ENCODE measurements at places on chromosomes 2 and 18.
A peak's percentile ranks its signal among the peaks of the same experiment; 100 is the strongest.

- no peak for DNase-seq
Measured at GRCh38 chr18:69617888-69618287, 217.2 kb downstream of the DOK6 start.

DNA sequence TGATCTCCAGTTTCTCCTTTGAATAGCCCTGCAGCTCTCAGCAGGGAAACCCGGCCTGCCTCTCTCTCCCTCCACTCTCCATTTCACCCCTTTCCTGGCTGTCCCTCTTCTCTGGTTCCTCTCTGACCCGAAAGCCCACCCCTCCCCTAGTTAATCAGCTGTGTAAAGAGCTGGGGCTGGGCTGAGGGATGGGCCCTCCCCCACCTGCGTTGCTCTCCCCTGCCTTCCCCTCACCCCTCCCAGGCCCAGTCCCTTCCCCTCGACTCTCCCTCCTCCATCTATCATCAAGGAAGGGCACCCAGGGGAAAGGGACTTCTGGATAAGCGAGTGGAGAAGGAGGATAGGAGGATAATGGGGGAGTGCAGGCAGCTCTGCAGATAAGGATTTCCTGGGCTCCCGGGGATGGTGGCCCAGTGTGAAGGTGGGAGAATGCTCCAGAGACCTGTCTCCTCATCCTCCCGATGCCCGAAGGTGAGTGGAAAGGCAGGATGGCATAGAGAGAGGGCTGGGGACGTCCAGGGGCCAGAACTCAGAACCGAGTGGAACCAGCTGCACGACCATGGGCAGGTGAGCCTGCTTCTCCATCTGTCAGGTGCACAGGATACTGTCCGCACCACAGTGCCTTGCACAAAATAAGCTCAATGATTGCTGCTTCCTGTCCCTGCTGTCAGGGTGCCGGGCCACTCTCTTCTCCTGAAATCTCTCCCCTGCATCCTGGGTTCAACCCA, 12.0 kb downstream of the SLC30A3 start:
- no peak for DNase-seq

GRCh38 chr2:202072737-202073401, at the start of gene KIAA2012:
KIAA2012 (plus strand) TSS chr2:202073255; CDS start chr2:202073628, 373 bp downstream.
- DNase-seq, result no peak

DNA sequence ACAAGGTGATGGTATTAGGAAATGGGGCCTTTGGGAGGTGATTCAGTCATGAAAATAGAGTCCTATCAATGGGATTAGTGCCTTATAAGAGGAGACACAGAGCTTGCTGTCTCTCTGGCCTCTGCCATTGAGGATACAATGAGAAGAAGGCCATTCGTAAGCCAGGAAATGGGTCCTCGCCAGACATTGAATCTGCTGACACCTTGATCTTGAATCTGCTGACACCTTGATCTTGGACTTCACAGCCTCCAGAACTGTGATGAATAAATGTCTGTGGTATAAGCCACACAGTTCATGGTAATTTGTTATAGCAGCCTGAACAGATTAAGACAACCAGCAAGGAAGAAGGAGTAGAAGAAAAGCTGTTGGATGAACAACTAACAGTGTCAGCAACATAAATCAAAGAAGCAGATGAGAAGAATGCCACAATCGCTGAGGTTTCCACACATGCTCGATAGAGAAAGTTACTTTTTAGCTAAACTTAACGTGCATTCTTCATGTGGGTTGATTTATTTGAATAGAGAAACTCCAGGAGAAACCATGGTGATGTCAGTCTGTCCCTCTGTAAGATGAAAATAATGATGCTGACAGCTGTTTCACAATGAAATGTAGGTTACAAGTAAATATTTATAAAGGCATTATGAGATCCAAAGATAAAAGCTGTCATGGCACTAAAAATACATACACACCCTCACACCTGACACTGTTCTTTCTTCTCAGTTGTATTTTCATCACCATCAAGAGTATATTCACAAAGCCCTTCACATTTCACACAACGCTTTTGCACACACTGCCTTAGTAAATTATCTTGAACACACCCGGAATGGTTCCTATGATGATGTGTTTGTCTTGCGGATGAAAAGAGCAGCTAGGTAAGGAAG, 153.7 kb upstream of the NCK2 start:
- DNase-seq, result no peak

GRCh38 chr2:180876506-180876905, 103.9 kb upstream of the UBE2E3 start:
- no peak for DNase-seq

- DNase-seq, result no peak
Measured at GRCh38 chr2:54604871-54605270, 118.6 kb upstream of the EML6 start.

GRCh38 chr2:23637011-23637778, 252.2 kb downstream of the KLHL29 start:
- no peak for DNase-seq

- no peak for DNase-seq
Measured at GRCh38 chr18:74456349-74457042, 612 bp downstream of the DIPK1C start.

DNA sequence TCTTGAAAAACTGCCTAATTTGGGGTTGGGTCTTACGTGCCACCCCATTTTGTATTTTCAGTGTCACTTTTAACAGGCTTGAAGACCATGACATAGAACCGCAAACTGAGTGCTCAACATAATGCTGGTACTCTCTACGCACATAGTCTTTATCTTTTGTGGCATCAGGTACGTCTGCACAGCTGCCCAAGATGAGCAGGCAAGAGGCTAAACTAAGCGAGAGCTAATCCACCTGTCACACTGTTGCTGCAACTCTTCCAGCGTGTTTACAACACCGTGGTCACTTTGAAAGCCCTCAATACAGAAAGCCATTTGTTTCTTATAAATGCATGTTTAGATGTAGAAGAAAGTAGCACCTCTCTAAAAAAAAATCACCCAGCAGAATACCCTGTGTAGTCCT, 270.0 kb upstream of the TCF4 start:
- no peak for DNase-seq

DNA sequence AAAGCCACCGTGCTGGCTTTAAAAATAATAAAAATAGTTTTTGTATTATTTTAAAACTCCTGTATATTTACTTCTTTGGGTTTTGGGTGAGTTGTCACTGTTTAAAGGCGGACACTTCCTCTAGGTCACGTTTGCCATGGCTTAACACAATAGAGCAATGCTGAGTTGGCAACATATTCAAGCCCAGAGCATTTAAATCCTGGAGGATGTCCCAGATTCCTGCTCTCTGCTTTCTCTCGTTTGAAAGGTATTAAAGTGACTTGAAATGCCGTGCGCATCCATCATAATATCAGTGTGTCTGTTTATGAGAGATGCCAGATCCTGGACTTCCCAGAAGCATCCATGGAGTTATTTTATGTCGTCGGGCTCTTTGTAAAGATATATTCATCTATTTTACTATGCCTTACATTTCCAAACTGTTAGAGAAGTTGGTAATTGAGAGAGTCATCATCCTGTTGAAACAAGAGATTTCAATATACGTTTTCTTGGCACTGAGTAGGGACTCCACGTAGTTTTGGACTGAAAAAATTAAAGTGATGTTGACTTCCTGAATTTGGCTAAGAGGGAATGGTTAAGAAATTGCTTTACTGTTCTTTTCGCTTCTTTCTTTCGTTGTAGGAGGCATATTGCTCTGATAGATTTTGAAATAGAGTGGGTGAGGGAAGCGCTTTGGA, 150.6 kb downstream of the ZNF236 start:
- no peak for DNase-seq

DNA sequence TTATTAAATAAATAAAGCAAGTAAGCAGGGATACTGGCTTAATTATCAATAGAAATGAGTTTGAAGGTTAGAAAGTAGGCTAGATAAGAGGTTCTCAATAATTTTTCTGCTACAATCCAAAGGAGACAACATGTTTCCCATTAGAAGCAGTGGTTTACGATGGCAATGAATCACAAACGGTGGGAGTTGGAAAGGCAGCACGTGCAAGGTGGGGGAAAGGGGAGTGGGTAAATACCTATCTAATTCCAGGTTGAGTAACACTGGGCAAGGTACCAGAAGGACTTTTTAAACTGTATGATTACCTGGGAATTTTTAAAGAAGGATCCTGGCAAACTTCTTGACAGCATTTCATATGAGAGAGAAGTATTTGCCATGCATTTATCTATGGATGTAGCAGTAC, 289.9 kb downstream of the NBAS start:
- DNase-seq, result no peak

DNA sequence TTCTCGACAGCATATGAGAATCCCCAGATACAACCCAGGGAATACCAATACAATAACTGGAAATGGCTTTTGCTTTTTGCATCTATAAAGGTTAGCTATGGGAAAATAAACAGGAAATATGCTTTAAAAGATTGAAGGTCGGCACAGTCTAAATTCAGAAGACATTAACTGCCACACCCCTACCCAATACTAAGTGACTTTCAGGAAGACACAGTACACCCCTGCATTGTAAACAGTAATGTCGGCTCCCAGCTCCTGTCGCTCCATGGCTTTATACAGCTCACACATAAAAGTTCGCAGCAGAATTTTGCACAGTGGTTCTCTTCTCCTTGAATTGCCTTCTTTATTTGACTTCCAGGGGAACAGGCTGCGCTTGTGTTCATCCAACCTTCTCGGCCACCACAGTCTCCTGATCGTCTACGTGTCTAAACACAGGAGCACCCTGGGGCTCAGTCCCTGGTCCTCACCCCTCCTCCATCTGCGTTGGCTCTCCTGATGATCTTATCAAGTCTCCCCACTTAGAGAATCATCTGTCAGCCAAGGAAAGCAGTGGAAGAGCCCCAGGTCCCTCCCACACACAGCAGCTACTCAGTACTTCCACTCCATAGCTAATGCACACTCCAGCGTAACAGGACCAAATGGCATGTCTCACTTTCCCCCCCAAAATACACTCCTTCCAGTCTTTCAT, 22.7 kb downstream of the CYB5A start:
- DNase-seq, result no peak

- DNase-seq, result no peak
Measured at GRCh38 chr2:178110681-178111080, 1.6 kb upstream of the RBM45 start.

DNA sequence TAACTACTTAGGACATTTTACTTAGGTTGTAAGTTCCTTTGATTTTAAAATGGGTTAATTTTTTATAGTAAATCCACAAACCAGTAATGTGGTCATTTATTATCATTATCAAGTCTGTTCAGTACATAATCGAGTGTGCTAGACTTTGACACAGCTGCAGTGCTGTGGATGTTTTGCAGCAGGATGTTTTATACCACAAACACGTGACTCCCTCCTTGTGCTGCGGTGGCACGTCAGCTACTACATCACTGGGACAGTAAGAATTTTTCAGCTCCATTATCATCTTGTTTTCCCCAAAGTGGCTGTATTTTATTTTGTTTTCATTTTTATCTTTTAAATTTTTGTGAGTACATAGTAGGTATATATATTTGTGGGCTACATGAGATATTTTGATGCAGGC, 70.0 kb downstream of the ATP9B start:
- peak; percentile 14 for DNase-seq

DNA sequence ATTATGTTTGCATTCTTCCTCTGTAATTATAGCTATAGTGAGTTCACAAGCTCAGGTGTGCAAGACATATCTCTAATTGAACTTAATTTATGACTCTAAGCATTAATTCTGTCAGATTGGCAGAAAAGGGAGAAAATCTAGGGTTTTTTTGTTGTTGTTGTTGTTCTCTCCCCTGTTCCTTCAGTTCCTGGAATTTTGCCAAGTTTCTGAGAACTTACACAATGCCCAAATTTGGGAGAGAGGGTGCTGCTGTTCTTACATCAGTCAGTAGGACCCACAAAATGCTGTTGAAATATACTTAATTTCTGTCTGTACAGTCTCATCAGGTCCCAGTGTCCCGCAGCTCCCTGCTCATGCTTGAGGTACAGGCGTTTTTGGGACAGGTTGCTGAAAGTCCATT, 221.8 kb upstream of the RBMS1 start:
- DNase-seq, result no peak

DNA sequence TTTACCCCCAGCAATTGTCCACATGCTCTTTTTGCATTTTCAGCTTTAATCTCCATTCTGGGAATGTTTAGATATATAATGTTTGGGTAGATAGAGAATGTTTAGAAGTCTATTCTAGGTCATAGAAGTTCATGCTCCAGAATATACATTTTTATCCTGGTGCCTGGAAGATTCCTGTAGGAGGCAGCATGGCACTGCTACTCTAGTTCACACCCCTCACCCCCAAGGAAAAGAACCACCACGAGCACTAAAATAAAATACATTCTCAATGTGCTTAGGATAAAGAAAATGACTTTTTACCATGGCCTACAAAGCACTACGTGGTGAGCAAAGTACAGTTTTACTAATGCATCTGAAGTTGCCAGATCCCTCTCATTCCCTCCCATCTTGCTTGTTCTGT, 53.8 kb downstream of the MYO1B start:
- DNase-seq, result no peak

DNA sequence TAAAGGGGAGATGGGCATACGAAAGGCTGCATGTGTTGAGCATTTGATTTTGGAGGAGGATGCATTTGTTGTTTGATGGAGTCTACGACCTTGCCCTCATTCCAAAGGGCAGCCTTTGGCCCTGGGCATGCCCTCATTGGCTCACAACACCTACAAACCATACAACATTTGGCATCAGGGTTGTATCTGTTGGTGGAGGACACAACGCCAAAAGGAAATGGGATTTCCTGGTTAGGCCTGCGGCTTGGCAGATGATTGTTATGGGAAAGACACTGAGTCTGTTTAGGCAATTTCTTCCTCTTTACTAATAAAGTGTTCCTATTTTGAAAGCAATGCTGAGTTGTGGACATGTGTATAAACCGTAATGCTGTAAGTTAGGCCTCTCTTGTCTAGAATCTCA, 246.9 kb downstream of the LDLRAD4 start:
- no peak for DNase-seq

GRCh38 chr2:121232626-121233265, 52.3 kb downstream of the TFCP2L1 start:
- DNase-seq, result no peak

DNA sequence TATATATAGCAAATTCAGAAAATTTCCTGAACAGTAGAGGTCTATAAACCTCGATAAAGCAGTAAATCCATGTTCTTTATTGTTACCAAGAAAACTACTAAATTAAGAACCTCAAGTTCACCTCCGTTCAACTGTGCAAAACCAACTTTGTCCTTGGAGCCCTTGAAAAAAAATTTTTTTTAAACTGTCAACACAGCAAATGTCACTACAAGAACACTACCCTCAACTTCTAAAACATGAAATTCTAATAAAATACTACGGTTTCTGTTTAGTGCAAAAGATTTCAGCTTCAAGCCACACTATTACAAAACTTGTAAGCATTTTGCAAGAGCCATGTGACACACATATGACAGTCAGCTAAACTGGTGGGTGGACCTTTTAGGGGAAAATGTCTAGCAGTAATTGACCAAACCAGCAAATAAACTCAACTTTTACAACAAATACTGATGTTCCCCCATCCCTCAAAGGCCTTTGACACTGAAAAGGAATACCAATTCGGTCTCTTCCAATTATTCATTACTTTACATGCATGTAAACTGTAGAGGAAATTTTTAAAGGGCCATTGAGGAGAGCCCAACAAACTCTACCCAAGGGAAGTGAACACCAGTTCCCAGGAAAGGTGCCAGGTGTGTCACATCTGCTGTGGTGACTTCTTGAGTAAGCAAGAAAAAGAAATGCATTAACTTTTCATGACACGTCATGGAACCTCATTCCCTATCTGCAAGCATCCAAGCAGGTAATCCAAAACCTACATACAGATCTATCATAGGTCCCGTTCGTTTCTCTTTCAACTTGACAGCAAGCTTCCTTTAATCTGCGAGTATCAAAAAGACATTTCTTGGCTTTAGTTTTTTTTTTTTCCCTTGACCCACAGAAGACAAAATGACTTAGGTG, 1.4 kb downstream of the RAB1A start:
- DNase-seq, result no peak

Measured in activated T-cell treated with anti-CD3 and anti-CD28 coated beads for 1 hour (primary cell).